ENCODE measurements at places on chromosomes 3 and 15.

DNA sequence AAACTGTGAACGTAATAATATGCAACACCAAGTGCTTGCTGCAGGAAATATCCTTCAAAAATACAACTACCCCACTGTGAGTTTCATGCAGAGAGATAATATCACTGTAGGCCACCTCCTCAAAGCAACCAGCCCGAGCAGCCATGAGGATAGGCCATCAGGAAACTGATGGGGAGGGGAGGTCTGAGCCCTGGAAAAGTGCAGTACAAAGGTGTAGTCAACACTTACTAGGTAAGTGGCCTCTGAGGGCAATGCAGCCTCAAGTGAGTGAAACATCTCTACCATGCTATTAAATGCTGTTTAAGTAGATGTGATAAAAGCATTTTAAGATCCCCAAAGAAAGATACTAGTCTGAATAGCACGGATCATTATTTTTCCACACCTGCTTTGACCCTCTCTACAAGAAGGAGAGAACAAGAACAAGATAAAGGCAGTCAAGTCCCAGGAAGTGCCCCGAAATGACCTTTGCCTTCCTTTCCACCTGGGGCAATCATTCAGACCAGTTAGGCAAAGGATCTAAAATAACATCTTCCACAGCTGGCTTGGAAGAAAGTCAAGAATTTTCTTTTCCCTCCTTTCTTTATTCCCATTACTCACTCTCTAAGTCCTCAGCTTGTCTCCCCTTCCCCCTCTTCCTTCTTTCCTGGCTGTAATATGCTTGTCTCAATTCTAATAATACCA lies 62.8 kb downstream of the FMN1 start:
- no peak for DNase-seq

GRCh38 chr15:38455092-38455491 lies 1.2 kb downstream of the FAM98B start:
- no peak for DNase-seq

- DNase-seq = no peak
Observed at GRCh38 chr3:142029052-142029642, 120.2 kb downstream of the TFDP2 start.

DNA sequence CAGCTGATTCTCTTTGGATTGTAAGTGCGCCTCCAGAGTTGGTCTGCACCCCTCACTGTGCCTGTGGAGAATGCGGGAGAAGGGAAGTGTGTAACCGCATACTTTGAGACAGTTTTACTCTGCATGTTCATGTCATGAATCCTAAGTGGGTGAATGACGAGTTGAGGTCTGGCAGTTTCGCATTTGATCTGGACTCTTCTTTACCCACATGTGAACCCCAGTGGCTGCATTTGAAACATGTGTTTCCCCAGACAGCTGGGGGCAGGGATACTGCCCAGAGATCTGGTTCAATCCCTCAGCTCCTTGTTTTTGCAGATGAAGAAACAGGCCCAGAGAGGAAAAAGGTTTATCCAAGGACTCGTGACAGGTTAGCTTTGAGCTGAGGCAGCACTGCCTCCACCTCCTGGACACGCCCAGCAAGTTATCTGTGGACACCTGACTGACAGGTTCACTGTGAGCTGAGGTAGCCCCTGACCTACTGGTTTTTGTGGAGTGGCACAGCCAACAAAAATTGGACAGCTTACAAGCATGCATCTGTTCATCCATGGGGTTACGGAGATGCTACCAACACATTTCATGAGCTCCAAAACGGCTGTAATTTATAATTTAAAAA lies 207.3 kb downstream of the XXYLT1 start:
- DNase-seq = no peak

- no peak for DNase-seq
Observed at GRCh38 chr3:189710620-189711402, 79.6 kb downstream of the TP63 start.

GRCh38 chr3:121739902-121740301 lies 9.6 kb downstream of the GOLGB1 start:
- DNase-seq = no peak

GRCh38 chr3:72739531-72740466 lies 108.4 kb downstream of the SHQ1 start:
- DNase-seq = no peak

DNA sequence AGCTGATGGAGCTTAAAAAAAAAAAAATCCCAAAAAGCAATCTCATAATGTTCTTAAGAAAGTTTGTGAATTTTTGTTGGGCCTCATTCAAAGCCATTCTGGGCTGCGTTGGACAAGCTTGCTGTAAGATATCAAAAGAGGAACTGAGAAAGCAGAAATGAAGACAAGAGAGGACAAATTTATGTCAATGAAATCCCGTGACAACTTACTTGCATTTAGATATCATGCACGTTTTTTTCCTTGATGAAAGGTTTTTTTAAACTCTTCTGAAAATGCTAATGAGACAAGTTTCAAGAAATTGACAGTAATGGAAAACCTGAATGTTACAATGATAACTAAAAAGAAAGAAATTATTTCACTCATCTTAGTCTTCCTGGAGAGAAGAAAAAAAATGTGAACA lies 662.9 kb downstream of the SQOR start:
- no peak for DNase-seq

- DNase-seq = no peak
Observed at GRCh38 chr3:141308588-141309218, 59.6 kb upstream of the ZBTB38 start.

DNA sequence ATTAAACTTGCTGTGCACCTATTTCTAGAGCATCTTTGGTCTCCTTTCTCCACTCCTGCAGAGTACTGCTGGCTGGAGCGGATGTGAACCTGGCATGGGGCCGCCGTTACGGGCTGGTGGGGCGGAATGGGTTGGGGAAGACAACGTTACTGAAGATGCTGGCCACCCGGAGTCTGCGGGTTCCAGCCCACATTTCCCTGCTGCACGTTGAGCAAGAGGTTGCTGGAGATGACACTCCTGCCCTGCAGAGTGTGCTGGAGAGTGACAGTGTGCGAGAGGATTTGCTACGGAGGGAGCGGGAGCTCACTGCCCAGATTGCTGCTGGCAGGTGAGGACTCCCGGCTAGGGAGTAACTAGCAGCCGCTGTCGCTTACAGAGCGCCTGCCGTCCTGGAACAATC lies 2.1 kb downstream of the ABCF3 start:
- DNase-seq = no peak

DNA sequence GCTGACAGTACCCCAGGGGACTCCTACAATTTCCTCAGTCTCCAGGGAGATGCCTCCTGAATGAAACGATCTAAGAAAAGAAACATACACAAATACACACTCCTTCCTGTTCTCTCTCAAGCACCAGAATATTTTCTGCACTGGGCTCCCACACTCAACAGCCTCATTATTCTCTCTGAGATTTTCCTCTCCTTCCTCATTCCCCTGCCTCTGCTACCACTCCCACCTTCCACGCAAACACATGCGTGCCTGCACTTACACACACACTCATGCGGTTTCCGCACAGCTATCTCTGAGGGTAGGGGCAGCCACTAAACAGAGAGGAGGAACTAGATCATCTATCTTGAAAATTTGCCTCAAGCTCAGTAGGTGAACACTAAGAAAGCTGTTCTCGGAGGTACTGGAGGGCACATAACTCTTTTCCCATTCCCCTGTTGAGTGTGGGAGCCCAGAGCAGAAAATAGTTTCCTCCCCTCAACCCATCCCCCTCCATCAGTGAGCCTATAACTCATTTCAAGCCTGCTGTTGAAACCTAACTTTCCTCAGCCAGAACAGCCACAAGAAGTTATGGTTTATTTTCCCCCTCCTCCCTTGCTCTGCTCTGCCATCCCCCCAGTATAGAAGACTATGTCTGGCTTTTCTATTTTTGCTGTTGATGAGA lies 30.5 kb upstream of the TIPARP start:
- DNase-seq = peak; percentile 85

DNA sequence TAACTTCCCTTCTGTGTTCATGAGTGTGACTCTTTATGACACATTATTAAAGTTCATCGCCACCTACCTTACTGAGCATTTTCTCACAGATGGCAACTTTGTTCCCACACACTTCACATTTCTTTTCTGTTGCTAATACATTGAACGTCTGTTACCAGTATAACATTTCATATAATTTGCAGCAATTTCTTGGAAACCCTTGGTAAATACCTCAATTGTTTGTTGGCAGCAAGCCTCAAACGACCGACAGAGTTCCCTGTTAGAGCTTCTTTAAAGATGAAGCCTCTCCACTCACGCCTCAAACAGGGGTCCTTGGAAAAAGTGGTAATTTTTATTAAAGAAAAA lies 3.2 kb upstream of the CHSY1 start:
- DNase-seq = no peak

DNA sequence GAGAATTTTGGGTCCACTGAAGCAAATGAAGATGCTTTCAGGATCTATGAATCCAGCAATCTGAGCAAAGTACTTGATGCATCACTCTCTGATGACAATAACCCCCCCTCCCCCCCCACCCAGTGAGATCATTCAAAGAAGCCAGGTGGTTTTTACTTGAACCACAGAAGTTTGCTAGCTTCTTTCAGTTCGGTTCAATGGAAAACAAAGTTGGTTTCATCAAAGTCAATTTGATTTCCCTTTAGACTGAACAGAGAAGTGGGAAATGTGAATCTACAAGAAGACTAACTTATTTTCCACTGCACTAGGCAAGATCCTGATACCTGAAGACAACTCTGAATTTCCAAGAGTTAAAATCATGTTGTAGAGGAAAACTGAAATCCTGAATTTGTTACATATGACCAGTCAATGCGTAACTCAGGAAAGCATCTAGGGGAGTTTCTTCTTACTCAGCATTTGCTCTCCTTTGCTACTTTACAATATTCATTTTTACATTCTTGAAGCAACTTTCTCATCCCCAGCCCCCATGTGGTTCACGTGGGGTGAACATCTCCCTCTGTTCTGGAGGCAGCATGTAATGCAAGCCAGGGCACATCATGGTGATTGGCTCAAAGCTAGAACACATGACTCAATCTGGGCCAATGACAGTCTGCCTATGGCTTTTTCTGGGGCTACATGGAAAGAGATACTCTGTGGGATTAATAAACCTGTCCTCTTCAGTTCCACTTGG lies 572.6 kb downstream of the FOXP1 start:
- DNase-seq = no peak

DNA sequence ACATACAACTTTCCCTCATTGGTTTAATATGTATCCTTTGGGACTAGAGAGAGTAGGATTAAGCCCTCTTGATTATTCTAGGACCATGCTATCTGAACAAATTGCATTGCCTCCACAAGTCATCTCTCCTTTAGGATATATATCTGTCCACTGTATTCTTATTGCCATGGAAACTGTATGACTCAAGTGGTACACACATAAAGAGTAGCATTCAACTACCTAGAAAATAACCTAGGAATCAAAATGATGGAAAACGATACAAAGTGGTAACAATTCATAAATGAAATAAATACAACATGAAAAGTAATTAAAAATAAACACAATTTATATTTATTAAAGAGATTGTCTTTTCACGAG lies 212.1 kb upstream of the P2RY1 start:
- DNase-seq = no peak

GRCh38 chr3:4888913-4889846 lies 90.1 kb upstream of the BHLHE40 start:
- no peak for DNase-seq

DNA sequence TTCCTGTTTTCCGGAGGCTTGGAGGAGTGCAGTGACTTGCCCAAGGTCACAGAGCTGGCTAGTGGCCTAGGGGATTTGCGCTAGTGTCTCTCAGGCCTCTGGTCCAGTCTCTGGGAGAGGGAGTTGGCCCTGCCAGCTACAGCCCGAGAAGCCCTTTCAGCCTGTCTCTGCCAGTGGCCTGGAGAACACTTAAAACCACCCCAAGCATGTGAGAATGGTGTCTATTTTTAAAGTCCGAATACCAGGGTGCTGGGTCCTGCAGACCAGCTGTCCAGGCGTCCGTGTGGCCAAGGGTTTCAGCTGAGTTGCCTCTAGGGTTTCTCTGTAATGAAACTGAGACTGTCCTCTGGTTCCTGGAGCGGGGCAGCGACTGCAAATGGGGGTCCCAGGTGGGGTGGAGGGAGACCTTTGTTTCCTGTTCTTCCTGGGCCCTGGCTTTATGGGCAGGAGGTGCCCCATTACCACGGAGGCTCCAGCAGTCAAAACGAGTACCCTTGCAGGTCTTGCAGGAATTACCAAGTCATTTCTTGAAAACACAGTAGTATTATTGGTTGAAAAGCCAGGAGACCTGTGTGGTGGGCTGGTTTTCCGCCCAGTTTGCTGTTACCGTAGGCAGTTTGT lies 2.2 kb downstream of the CAND2 start:
- DNase-seq = no peak

DNA sequence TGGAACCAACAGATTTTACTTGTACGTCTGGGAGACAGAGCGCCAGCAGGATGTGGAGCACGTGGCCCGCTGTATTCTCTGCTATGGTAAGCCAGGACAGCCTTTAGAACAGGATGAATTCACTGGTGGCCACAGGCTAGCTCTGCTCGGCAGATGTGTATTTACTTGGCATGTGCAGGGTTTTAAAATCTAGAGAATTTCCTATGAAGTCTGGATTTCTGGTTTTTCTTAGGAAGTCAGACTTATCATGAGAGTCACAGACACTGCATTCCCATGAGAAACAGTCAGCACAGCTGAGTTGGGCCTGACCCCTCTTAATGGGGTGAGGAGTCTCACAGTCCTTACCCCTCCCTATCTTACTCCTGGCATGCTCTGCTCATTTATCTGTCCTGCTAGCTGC lies 84.6 kb upstream of the COL6A5 start:
- DNase-seq = no peak

- DNase-seq = no peak
Observed at GRCh38 chr3:21159543-21159906, 591.5 kb downstream of the ZNF385D start.

DNA sequence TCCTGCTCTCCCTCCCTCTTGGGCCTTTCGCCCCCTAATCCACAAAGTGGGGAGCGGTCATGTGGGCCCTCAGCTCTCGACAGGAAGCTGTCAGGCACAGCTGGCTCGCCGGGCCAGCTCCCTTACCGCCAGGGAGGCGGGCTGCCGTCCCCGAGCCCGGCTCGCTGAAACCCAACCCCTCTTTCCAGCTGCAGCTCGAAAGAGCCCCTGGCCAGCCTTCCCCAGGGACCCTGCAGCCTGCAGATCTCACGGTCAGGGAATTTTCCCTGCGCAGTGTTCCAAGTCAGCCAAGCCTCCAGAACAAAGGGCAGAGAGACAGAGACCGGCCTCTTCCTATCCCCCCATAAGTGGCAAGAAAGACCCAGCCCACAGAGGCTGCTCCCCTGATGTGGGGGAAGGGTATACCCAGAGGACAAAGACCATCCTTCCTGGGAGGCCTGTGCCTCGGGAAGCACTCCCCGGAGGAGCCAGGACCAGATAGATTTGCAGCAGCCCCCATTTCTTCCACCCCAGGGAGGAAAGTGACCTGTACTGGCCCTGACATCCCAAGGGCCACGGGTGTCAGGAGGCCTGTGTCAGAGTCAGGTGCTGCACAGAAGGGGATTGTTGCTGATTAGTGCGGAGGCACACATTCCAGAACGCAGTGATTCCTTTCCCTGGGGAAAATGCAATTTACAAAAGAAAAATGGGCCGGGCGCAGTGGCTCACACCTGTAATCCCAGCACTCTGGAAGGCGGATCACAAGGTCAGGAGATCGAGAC lies 32.6 kb downstream of the MAGEF1 start:
- DNase-seq = no peak

- no peak for DNase-seq
Observed at GRCh38 chr3:116037954-116038911, 407.1 kb downstream of the LSAMP start.

GRCh38 chr15:29678504-29679034 lies 143.7 kb downstream of the TJP1 start:
- no peak for DNase-seq

GRCh38 chr15:73950831-73951561 lies 24.7 kb downstream of the LOXL1 start:
- DNase-seq = peak; percentile 44

GRCh38 chr3:166209701-166210100 lies 372.5 kb upstream of the BCHE start:
- no peak for DNase-seq
